ENCODE measurements at places on chromosomes 1 and 21. TPM values are rescaled to one million over a fixed set of nuclear protein-coding genes. Genes with fewer than 3 reads are reported as not detected.

Gene OR2W3
- total RNA-seq = 5.5 TPM

Gene VHLL
- not detected for total RNA-seq

DNA sequence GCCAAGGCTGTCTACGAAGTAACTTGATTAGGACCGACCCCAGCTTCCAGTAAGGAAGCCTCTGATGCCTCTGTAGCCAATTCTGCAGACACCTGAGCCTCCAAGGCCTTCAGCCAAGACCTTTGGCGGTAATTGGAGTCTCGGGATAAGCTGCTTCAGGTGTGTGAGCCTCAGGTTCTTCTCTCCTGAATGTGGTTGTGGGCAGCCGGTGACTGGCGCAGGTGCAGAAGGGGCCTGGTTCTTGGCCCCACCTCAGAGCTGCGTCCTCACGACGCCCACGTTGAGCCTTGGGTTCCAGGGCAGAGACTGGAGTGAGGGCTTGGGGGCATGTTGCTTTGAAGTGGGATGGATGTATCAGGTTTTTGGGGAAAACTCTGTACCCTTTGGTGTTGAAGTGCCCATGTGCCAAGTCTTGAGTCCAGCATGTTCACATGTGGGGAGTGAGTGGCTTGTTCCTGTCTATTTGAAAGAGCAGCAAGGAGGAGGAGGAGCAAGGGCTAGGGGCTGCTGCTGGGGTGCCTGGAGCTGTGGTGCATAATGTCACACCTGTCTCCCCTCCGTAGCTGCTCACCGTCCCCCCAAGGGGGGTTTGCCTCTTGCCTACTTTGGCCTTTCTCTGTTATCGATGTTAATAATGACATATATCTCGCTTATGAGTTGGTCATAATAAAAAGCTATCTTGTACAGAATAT is 1.4 kb downstream of the PSEN2 start:
- no peak for DNase-seq

Gene SLAMF7
- 0.35 TPM for total RNA-seq

- no peak for DNase-seq
These were observed 39.4 kb downstream of the PHC2 start for GRCh38 chr1:33391343-33392078.

Gene DEPDC1
- total RNA-seq = 24.0 TPM

GRCh38 chr1:244192325-244192724 is 141.2 kb downstream of the ZBTB18 start:
- no peak for DNase-seq

Gene GBP5
- total RNA-seq = 0.40 TPM

DNA sequence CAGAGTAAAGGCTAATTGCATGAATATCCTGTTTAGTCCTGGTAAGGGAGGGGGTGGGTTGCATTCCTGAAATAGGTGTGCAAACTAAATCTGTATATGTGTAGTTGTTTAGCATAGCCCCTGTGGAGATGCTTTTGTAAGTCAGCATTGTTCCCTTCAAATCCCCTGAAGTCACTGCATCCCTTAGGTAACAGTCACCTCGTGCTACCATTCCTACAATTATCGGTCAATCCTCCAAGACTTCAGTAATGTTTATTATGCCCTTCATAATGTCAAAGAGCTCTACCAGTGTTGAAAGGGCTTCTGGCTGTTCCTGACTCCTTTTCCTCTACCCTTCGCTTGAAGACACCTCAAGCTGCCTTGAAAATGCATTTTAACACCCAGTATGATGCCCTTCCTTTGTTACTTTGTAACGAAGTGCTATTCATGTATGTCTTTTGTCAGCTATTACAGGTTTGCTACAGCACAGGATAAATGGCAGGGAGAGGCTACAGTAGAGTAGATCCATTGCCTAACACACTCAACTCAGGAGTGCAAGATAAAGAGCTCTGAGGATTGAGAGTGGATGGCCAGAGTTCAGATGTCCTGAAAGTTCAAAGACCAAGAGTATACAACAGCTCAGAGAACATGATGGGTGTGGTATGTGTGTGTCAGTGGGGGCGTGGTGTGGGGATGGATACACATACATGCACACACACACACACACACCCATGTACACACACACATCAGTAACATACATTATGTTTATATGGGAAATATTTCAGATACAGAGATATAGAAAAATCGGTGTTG is 27.4 kb upstream of the FOXD3 start:
- DNase-seq = no peak

GRCh38 chr1:2602866-2603520 is 16.4 kb downstream of the PRXL2B start:
- no peak for DNase-seq

GRCh38 chr1:31453384-31454079 is 40.5 kb downstream of the SERINC2 start:
- DNase-seq = no peak

GRCh38 chr1:116076831-116077230 is 34.4 kb upstream of the MAB21L3 start:
- DNase-seq = no peak

Gene AMIGO1
- 1.0 TPM for total RNA-seq

DNA sequence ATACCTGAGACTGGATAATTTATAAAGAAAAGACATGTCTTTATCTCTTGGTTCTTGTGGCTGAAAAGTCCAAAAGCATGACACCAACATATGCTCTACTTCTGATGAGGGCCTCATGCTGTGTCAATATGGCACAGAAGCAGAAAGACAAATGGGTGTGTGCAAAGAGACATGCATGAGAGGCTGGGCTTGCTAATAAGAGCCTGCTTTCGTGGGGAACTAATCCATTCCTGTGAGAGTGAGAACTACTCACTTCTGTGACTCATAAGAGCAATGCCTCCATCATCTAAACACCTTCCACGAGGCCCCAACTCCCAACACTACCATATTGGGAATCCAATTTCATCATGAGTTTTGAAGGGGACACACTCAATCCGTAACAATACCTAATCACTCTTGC is 340.0 kb upstream of the DUSP10 start:
- no peak for DNase-seq

GRCh38 chr1:238961790-238962189 is 424.6 kb upstream of the CHRM3 start:
- DNase-seq = no peak

Gene LEFTY1
- 0.20 TPM for total RNA-seq

Gene LHX8
- total RNA-seq = not detected

Gene TSSK3
- total RNA-seq = 2.3 TPM

GRCh38 chr1:102097451-102097850 is 100.7 kb upstream of the OLFM3 start:
- DNase-seq = no peak

- no peak for DNase-seq
These were observed 61.6 kb downstream of the COL18A1 start for GRCh38 chr21:45466330-45467220.

DNA sequence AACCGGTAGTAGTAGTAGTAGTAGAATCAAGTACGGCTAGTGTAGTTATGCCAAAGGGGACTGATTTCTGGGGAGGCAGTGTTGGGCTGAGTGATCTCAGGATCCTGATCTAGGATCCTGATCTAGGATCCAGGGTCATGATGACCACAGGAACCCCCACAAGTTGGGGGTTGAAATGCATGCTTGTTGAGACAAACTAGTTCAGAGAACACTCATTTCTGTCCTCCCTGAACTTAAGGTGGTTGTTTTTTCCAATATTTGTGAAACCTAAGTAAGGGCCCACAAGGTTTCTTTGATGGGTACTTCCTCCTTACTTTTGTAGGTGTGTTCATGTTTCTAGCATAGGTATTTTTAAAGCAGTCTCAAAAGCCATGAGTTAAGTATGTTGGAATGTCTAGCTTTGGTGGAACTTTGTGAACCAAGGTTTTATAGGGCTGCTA is 33.9 kb upstream of the PDC start:
- DNase-seq = no peak

Gene PI4KB
- total RNA-seq = 51.8 TPM

GRCh38 chr1:93474321-93474720 is 26.4 kb downstream of the FNBP1L start:
- DNase-seq = no peak

DNA sequence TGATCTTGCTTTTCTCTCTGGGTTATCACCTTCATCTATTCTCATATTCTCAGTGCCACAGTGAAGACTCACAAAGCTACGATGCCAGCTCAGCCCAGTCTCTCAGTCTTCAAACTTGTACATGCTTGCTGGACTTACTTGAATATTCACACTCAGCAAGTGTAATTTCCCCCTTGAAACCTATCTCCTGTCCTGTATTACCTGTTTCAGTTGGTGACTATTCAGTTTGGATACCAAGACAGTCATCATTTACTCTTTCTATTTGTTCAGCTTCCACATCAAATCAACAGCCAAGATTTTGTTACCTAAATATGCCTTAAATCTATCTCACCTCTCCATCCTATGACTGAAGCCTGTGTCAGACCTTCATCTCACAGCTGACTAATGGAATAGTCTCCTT is 209.7 kb downstream of the LRRC7 start:
- DNase-seq = no peak
